ENCODE measurements at places on chromosomes 6 and 20. TPM values are rescaled to one million over a fixed set of nuclear protein-coding genes. Genes with fewer than 3 reads are reported as not detected.

Gene PLG
- total RNA-seq: not detected

Gene ELOVL2
- total RNA-seq: 6.8 TPM

Gene BRD2
- total RNA-seq: 76.3 TPM

GRCh38 chr20:36467076-36467999 is 74.0 kb upstream of the MYL9 start:
- DNase-seq: no peak

DNA sequence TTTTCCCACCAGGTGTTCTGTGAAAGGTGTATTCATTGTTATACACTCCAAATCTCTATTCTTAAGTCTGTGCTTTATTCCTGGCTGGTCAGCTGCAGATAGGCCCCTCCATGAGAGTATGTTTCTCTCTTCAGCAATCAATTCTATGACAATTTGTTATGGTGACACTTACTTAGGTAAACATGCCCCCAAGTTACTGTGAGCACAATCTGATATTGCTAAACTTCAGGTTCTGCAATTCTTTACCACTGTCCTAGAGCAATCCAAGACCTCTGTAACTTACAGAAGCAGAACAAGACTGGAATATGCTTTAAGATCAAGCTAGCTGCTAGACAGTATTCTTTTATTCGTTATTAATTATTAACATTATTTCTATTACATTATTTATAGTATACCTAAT is 391.9 kb downstream of the FRK start:
- DNase-seq: no peak

GRCh38 chr6:79733388-79733787 is 102.3 kb downstream of the SH3BGRL2 start:
- no peak for DNase-seq

- peak; percentile 72 for DNase-seq
Measured at GRCh38 chr6:71468841-71469700, 180.5 kb downstream of the OGFRL1 start.

DNA sequence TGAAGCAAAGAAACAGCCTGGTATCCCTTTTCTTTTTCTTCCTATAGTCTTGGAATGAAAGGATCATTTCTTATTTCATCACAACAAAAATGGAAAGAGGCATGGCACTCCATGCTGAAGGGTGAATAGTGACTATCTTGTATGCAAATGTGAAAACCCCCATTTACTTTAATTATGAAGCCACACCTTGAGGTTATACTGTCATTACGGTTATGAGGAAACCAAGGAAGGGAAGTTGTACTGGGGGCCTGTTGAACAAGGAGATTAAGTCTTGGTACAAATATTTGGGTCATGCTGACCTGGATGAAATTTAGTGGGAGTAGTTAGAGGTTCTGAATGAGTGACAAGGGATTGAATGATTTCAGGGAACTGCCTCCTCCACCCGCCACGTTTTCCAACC is 8.7 kb upstream of the STXBP5 start:
- DNase-seq: no peak

DNA sequence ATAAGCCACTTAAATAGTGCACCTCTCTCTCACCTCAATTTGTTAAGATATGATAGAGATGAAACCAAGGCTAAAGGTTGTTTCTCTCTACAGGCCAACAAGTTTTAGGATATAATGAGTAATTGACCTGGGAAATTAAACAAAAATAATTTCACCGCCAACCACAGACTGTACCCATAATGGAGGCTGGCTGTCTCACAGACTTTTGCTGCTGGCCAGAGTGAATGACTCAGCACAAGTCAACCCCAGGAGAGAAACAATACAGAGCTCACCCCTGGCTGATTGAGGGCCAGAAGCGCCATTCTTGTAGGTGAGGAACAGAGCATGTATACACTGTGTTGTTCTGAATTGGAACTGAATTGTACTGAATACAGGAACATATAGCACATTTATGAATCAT is 99.9 kb downstream of the CAP2 start:
- DNase-seq: peak; percentile 82

Measured in SJSA1 (cell line).